A549 treated with DMSO at 1 μM for 4 hours (cell line): ENCODE measurements at places on chromosomes 1 and 21. TPM values are rescaled to one million over a fixed set of nuclear protein-coding genes. Genes with fewer than 3 reads are reported as not detected.

AQP10 gene
- total RNA-seq: not detected in 5 replicates

RIMS3 gene
- 0.66 to 1.3 TPM (median 0.99 TPM) in 5 replicates for total RNA-seq

OR2T11 gene
- total RNA-seq: not detected in 5 replicates

CD34 gene
- total RNA-seq: not detected in 5 replicates

ASPM gene
- total RNA-seq: 19.9 to 30.2 TPM (median 28.2 TPM) in 5 replicates

TNFRSF1B gene
- 0.28 to 0.62 TPM (median 0.33 TPM) in 5 replicates for total RNA-seq
